ENCODE measurements at places on chromosomes 6 and 20. TPM values are rescaled to one million over a fixed set of nuclear protein-coding genes. Genes with fewer than 3 reads are reported as not detected.

The GHRH gene
- total RNA-seq, result not detected

The TNFRSF6B gene
- 0.10 TPM for total RNA-seq

The SLC22A1 gene
- total RNA-seq, result not detected

The LINC00237 gene
- total RNA-seq, result not detected

The ESR1 gene
- 0.35 TPM for total RNA-seq

The RAB23 gene
- total RNA-seq, result 13.1 TPM

The TMEM244 gene
- not detected for total RNA-seq

The OGFRL1 gene
- 33.2 TPM for total RNA-seq

The SNX21 gene
- total RNA-seq, result 13.3 TPM

The RAET1L gene
- 0.20 TPM for total RNA-seq

The PTCRA gene
- total RNA-seq, result not detected

The PTK6 gene
- total RNA-seq, result 2.2 TPM

The PAK5 gene
- total RNA-seq, result not detected

The KIF13A gene
- total RNA-seq, result 16.9 TPM

The NAPB gene
- total RNA-seq, result 13.1 TPM

The IL17F gene
- not detected for total RNA-seq

The ZNF322 gene
- total RNA-seq, result 15.7 TPM

The CALHM4 gene
- not detected for total RNA-seq

The RHAG gene
- total RNA-seq, result not detected

The GRM4 gene
- not detected for total RNA-seq

The NRN1 gene
- total RNA-seq, result 7.4 TPM

The TTK gene
- 51.2 TPM for total RNA-seq

The SLC2A10 gene
- 0.30 TPM for total RNA-seq

The SIRPB1 gene
- 0.20 TPM for total RNA-seq

The TAGAP gene
- total RNA-seq, result not detected

The ZBTB24 gene
- 9.6 TPM for total RNA-seq

The PI16 gene
- not detected for total RNA-seq

The BICRAL gene
- 7.3 TPM for total RNA-seq

The GRIK2 gene
- not detected for total RNA-seq

The DEFB124 gene
- total RNA-seq, result not detected

The VIP gene
- total RNA-seq, result not detected

The PKIG gene
- 28.7 TPM for total RNA-seq

The HLA-DQA1 gene
- total RNA-seq, result not detected

The VSTM2L gene
- not detected for total RNA-seq

The PPIL1 gene
- total RNA-seq, result 44.7 TPM

The PPIL6 gene
- 1.8 TPM for total RNA-seq
